ENCODE measurements at places on chromosomes 1 and 21.

DNA sequence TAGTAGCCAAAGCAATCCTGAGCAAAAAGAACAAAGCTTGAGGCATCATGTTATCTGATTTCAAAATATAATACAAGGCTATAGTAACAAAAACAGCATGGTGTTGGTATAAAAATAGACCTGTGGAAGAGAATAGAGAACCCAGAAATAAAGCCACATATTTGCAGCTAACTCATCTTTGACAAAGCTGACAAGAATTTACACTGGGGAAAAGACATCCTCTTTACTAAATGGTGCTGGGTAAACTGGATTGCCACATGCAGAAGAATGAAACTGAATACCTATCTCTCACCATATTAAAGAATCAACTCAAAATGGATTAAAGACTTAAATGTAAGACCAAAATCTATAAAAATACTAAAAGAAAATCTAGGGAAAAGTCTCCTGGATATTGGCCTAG, 59.5 kb upstream of the CD55 start:
- no peak for DNase-seq

DNA sequence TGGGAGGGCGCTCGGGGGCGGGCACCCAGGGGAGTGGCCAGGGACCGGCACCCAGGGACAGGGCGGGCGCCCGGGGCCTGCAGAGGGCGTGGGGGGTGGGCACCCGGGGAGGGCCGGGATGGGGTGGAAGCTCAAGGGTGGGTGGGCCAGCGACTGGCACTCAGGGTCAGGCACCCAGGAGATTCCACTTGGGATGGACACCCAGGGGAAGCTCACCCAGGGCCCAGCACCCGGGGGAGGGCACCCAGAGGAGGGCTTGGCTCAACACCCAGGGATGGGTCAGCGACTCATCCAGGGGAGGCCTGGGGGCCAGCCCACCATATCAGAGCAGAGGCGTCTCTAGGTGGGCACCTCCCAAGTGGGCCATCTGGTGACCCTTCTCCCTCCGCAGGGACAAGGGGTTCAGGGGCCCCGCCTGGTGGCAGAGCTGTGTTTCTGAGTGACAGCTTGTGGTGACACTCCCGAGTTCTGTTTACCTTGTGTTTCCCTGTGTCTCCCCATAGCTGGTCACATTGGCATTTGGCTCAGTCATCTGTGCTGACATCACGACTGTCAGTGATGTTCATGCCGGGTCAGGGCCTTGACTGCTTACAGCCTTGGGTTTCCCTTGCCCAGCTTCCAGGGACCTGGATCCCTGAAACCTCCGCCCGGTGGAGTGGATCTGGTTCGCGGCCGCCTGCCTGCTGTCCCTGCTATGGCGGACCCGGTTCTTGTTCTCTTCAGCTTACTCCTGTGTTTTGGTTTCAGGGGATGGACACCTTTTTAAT, 749 bp downstream of the IBA57 start:
- DNase-seq, result peak; percentile 58

DNA sequence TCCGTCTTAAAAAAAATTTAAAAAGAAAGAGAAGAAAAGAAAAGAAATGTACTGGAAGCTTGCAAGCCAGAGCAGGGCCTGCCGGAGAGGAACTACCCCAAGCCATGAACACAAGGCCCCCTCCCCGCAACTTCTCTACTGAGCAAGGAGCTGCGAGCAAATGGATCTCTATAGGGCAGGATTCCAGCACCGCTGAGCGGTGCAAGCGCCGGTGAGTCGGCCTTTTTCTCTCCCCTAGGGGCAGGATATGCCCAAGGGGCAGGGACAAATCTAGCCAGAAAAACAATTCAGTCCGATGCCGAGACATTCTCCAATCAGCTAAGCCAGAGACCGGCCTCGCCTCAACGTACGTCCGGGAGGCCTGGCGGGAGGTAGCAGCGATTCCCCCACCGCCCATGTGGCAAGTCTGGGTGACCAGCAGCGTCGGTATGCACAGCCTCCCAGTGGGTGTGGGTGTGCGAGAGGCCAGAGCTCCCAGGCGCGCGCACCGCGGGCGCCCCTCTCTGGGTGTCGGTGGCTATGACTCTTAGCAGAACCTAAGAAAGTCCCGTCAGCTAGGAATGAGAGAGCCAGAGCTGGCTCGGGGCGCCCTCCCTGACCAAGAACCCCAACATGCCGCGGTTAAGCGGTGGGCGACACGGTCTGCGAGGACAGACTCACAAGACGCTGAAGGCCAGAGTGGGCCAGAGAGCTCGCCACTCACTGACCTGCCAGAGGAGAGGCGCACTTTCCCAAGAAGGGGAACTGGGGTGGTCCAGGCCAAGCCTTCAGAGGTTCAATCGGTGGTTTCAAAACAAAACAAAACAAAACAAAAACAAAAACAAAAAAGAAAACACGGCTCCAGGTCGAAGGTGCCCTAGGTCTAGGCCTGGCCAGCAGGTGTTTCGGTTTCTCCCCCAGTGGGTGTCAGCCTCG, 1.9 kb downstream of the CSMD2 start:
- DNase-seq, result peak; percentile 64

- DNase-seq, result no peak
Measured at GRCh38 chr1:66367369-66367768, 166.6 kb upstream of the SGIP1 start.

- no peak for DNase-seq
Measured at GRCh38 chr1:165647517-165647916, 16.5 kb downstream of the MGST3 start.

GRCh38 chr1:54814126-54814498, 13.0 kb upstream of the TTC22 start:
- no peak for DNase-seq

DNA sequence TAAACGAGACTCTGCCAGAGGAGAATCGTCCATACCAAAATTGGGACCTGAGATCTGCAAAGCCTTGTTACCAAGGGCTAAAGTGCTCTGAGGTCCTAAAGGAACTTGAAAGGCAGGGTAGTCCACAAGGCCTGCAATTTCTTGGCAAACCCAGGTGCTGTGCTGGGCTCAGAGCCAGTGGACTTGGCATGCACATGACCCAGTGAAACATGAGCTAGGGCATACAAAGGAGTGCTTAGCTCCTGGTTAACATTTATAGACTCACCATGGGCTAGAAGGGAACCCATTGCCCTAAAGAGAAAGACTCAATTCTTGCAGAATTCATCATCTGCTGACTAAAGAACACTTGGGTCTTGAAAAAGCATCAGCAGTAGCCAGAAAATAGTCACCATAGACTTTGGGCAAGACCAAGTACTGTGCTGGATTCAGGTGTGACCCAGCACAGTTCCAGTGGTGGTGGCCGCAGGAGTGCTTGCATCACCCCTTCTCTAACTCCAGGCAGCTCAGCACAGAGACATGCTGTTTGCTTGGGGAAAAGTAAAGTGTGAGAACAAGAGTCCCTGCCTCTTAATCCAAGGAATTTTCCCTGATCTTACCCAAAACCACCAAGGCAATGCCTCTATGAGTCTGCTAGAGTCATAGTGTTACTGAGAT, 1069.4 kb upstream of the ADGRL2 start:
- no peak for DNase-seq

DNA sequence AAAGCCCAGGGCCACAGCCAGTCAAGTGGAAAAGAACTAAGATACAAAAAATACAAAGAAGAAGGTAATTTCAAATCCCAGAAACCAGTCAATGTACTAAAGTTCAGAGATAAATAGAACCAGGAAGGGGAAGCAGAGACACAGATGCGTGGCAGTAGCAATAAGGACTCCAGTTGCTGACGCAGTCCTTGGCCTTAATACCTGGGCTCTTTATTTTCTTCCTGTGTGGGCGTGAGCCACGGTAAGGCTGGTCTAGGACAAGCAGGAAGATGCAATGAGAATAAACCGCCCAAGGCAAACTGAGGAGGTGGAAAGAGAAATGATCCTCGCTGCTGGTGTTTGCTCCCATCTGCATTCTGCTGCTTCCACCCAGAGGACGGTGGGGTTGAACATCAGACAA, 65.6 kb upstream of the PLXNA2 start:
- DNase-seq, result no peak

GRCh38 chr1:199218533-199218932, 579.7 kb downstream of the PTPRC start:
- DNase-seq, result no peak

DNA sequence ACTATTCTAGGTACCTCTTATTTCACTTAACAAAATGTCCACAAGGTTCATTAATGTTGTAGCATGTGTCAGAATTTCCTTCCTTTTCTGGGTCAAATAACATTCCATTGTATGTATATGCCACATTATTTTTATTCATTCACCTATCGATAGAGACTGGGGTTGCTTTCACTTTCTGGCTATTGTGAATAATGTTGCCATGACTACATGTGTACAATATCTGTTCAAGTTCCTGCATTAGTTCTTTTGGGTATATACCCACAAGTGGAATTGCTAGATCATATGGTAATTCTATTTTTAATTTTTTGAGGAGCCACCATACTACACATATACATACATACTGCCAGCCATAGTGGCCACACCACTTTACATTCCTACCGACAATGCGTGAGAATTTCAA, 158.4 kb downstream of the ZZZ3 start:
- no peak for DNase-seq

DNA sequence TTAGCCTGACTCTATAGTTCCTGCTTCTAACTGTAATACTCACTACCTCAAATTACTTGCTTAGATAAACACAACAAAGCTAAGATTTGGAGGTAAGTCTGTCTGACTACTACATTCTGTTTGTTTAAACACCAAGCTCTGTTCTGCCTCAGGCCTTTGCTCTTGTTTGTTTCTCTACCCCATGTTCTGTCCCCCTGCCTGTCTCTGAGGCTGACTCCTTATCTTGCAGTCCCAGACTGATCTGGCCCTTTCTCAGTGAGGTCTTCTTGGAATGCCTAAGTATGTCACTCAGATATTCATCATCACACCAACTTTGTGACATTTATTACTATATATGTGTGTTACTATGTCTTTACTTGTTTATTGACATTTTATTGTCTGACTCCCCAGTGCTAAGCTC, 425.5 kb downstream of the LMO4 start:
- no peak for DNase-seq

- DNase-seq, result no peak
Measured at GRCh38 chr1:64287071-64287470, 83.6 kb downstream of the UBE2U start.

GRCh38 chr1:175129644-175129996, 62.0 kb downstream of the TNN start:
- DNase-seq, result no peak

DNA sequence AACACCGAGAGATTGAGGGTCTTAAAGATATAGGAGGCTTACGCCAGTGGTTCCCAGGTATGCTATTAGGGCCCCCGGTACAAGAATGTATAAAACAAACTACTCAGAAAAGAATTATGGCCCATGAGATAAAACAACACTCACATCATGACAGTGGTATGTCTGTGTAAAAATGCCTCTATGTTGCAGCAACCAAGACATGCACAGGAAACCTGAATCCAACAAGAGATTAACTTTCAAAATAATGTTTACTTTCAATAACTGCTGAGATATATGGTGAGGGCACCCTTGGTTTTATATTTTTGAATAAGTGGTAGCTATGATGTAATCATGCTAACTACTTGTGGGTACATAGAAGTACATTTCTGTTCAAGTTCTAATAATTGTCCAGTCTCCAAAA, 74.9 kb downstream of the PUM1 start:
- DNase-seq, result no peak

GRCh38 chr1:77976433-77977076, 2.3 kb downstream of the FUBP1 start:
- DNase-seq, result no peak

- DNase-seq, result no peak
Measured at GRCh38 chr1:83593073-83593472, 405.9 kb downstream of the TTLL7 start.

- no peak for DNase-seq
Measured at GRCh38 chr21:22235866-22236590, 1237.8 kb downstream of the NCAM2 start.

GRCh38 chr1:213414911-213415310, 363.9 kb downstream of the RPS6KC1 start:
- DNase-seq, result no peak

DNA sequence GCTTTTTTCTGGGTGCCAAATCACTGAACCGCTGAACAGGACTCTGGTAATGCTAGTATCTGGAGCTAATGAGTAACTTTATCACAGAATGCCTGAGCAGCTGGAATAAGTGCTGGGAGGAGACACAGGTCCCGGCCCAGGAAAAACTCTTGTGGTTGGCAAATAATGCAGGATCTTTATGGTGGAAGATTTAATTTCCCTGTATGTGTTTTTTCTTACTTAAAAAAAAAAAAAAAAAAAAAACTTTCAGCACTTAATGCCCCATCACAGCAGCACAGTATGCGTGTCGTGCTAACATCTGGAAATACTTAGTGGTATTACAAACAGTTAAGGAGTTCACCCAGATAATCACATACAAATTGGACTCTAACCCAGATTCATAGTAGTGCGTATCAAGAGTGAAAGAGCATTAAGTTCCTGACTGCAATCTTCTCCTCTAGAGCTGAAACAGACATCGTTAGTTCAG, 220.7 kb downstream of the TOMM20 start:
- DNase-seq, result no peak

- no peak for DNase-seq
Measured at GRCh38 chr1:93865253-93865652, 13.8 kb downstream of the DNTTIP2 start.

GRCh38 chr1:37471345-37472231, 2.8 kb upstream of the ZC3H12A start:
- DNase-seq, result no peak

GRCh38 chr1:47184822-47185677, 4.8 kb downstream of the PDZK1IP1 start:
- DNase-seq, result no peak

DNA sequence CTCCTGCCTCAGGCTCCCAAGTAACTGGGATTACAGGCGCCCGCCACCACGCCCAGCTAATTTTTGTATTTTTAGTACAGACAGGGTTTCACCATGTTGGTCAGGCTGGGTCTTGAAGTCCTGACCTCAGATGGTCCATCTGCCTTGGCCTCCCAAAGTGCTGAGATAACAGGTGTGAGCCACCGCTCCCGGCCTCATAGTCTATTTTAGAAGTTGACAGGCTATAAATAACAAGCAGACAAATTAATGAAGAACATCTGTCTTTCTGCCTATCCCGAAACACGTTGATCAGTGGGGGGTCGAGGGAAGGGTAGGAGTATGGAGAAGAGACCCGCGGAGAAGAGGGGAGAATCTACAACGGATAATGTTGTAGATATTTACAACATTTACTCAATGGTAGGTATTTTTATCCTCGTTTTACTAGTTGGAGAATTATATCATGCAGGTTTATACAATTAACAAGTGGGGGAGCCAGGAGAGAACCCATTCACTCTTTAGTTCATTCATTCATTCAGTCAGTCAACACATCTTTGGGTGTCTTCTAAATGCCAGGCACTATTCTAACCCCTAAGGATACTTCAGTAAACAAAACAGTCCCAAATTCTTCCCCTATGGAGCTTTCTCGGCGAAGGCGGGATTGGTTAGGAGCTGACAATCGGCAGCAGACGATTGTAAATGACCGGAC, 497 bp upstream of the IFNAR2 start:
- DNase-seq, result no peak
